AG20443 (cell line): ENCODE measurements at places on chromosomes 6 and 20.
A peak's percentile ranks its signal among the peaks of the same experiment; 100 is the strongest.

DNA sequence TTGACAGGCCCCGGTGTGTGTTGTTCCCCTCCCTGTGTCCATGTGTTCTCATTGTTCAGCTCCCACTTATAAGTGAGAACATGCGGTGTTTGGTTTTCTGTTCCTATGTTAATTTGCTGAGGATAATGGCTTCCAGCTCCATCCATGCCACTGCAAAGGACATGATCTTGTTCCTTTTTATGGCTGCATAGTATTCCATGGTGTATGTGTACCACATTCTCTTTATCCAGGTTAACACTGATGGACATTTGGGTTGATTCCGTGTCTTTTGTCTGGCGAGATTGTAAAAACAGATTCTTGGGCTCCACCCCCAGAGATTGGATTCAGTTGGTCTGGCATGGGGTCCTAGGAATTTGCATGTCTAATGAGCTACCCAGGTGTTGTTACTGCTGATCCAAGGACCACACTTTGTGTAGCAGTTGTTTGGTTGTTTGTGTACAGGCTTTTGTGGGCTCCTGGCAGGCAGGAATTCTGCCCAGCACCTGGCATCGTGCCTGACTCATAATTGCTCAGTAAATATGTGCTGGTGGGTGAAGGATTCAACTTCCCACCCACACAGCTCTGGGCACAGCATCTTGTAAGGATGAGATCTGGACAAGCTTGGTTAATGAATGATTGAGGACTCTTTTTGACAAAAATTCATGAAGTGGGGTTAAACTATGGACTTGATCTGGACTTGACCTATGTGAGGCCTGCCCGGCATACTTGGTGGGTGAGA is 5.2 kb downstream of the TOX2 start:
- no peak for DNase-seq

DNA sequence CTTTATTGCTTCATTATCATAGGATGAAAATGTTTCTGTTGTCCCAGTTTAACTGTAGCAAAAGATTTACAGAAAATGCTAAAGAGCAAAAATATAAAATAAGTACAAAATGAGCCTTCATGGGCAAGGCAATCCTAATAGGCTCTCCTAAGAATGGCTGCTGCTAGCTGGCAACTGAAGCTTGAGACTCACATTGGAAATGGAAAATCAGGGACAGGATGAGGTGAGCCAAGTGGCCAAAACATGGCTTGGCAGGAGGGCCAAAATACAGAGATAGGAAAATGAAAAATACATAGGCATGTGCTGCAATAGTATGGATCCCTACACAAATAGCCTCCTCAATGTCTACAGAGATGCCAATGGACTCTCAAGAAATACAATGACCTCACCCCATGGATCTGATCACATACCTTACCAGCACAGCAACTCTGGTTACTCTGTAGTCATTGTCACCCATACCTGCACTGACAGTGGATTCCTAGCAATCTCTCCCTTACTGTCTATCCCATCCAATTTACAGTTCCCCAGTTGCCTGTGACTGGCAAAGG is 105.4 kb downstream of the DST start:
- no peak for DNase-seq

DNA sequence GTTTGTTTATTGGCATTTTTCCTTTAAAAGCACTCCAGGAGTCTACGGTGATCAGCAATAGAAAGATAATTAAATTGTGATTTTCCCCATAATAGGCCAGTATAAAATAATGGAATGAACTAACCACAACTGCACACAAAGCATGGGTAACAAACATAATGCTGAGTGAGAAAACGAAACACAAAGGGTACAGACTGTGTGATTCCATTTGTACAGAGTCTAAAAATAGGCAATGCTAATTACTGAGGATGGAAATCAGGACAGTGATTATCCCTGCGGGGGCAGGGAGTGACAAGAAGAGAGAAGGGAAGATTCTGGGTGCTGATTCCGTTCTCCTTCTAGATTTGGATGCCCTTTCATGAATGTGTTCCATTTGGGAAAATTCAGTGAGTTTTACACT is 478.1 kb downstream of the PREX1 start:
- DNase-seq: no peak

GRCh38 chr6:19413323-19413722 is 423.8 kb upstream of the ID4 start:
- DNase-seq: peak; percentile 52

- no peak for DNase-seq
These were observed 8.4 kb upstream of the HLA-A start for GRCh38 chr6:29933955-29934354.

- DNase-seq: no peak
These were observed 252.0 kb downstream of the TBX18 start for GRCh38 chr6:84512391-84512790.

DNA sequence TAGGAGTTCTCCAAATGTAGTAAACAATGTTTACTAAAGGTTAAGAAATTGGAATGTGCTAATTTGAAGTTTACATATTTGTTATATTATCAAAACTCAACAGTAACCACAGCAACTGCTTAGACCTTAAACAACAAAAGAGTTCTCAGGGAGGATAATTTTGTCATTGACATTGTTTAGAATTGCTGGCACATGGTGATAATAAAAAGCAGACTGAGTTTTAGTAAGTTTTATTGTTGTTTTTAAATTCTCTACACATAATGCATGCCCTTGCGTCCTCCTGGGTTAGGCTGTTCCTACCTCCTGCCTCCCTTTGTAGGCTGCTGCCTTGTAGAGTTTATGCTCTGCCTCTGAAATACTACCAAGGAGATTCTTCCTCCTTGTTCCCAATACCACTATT is 28.7 kb downstream of the LAMA4 start:
- DNase-seq: peak; percentile 24

DNA sequence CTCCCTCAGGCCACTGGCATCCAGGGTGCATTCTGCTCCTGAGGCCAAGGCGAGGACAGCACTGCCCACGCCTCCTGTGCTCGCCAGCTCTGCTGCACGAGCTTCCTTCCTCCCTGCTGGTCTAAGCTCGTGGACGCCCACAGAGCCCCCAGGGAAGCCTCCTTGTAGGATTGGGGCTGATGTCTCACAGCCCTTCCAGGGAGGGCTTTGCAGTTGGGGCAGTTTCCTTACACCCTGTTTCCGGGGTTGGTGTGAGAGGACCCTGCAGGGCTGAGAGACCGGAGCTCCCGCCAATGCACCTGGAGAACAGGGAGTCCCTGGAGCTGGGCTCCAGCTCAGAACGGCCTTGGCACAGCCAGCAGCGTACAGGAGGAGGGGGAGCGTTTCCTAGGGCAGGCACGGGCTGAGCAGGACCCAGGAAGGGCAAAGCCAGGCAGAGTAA is 172.4 kb upstream of the PDE10A start:
- no peak for DNase-seq

GRCh38 chr20:24730750-24731149 is 218.3 kb upstream of the CST7 start:
- DNase-seq: no peak

DNA sequence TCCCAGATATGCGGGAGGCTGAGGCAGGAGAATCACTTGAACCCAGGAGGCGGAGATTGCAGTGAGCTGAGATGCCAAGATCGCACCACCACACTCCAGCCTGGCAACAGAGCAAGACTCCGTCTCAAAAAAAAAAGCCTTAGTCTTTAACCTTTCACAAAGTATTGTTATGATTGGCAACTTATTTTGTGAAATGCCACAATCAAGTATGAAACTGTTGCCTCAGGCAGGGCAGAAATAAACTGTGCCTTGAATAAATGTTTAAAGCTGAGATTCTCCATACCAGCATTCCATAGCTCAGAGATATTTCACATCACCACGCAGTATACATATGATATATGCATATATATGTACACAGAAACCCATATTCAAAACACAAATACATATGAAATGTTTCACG is 120.1 kb upstream of the CCDC28A start:
- DNase-seq: no peak

- peak; percentile 59 for DNase-seq
These were observed 715 bp downstream of the SOX12 start for GRCh38 chr20:325889-326644.

GRCh38 chr20:58692579-58693225 is at the start of gene NPEPL1:
NPEPL1 (plus strand) TSS chr20:58692800; CDS start chr20:58692901, 101 bp downstream.
- DNase-seq: peak; percentile 98

GRCh38 chr6:112936504-112936903 is 589.4 kb downstream of the RFPL4B start:
- peak; percentile 32 for DNase-seq

GRCh38 chr20:38728911-38729642 is 4.8 kb downstream of the SLC32A1 start:
- no peak for DNase-seq
